ENCODE measurements at places on chromosomes 6 and 20.

DNA sequence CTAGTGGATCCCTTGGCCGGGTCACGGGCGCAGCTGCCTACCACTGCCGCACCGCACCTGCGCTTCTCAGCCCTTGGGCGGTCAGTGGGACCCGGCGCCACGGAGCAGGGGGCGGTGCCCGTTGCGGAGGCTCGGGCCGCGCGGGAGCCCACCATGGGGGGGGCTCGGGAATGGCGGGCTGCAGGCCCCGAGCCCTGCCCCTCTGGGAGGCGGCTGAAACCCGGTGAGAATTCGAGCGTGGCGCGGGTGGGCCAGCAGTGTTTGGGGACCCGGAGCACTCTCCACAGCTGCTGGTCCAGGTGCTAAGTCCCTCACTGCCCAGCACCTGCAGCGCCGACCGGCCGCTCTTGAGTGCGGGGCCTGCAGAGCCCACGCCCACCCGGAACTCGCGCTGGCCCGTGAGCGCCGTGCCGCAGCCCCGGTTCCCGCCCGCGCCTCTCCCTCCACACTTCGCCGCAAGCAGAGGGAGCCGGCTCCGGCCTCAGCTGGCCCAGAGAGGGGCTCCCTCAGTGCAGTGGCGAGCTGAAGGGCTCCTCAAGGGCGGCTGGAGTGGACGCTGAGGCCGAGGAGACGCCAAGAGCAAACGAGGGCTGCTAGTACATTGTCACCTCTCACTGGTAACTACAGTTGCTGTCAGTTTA, 120.5 kb upstream of the TMEM170B start:
- peak; percentile 6 for DNase-seq

- no peak for DNase-seq
Observed at GRCh38 chr20:20207291-20207690, 155.0 kb downstream of the CFAP61 start.

DNA sequence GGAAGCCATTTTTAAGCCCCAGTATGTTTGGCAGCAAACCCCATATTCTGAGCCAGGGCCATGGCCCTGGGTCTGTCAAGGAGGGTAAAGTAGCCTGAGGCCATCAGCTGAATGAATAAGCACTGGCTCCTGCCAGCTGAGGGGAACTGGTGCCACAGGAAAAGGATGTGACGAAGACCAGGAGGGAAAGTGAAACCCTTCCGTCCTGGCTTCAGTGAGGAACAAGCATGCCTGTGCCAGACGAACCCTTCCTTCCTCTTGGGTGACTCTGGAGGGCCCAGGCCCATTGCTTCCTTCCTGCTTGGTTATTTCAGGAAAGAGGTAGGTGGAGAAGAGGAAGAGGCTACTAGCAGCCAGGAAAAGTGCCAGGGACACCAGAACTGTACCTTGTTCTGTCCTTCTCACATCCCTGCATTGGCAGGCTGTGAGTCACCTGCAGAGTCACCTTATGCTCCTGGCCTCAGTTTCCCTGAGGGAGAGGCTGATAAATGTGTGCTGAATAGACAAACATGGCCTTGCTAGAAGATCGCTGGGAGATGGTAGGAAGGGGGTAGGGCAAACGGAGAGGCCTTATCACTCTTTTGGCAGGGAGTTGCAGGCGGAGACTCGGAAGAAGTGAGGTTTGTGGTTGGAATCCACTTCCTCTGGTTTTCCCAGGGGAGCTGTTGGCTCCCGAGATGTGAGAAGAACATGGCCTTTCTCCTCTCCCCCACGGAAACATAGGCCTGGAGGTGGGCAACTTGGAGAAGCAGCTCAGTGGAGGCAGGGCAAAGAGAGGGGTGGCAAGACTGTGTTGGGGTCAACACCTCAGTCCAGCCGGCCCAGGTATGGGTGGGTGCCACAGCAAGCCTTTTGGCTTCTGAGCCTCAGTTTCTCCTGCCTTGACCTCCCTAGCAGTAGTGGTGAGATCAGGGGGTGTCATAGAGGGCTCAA, 37.4 kb downstream of the COX4I2 start:
- DNase-seq = peak; percentile 14

DNA sequence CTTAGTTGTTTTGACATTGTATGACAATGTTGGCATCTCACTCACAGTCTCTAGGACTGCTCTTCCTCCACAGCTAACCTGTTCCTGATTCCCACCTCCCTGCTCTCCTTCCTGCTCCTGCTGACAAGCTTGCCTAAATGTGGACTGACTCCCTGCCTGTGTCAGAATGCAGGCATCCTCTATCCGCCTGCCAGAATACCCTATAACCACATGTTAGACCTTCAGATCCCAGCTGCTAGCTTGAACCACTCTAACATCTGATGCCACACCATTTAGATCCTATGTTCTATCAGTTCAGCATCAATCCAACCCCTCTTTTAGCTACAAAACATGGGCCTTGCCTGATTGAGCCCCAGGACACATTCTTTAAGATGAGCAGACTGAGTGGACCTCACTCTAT, 12.2 kb downstream of the FILIP1 start:
- DNase-seq = no peak
